ENCODE measurements at places on chromosomes 2 and 18. TPM values are rescaled to one million over a fixed set of nuclear protein-coding genes. Genes with fewer than 3 reads are reported as not detected.

DNA sequence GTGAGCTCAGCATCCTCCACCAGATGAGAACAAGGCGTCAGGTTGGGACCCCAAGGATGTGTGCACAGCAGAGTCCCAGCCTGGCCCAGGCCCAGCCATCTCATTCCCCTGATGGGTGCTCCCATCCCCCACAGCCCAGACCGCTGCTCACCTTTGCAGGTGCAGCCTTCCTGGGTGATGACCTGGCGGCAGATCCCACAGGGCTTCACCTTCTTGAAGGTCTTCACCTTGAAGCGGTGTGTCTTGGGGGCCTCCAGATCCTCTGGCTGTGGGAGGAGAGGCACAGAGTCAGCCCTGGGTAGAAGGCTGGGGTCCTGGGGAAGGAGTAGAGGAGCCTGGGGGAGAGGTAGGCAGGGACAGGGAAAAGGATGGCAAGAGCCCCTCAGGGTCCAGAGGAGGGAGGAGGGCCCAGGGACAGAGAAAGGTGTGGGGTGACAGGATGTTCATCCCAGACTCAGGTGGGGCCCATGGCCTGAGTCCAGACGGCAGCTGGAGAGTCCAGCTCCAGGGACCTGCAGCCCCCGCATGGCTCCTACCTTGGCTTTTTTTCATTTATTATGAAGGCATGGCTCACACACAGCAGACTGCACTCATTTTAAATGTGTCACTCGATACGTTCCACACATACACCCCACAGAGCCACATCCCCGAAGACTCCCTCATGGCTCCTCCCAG lies 11.9 kb downstream of the TNS1 start:
- H3K4me3 ChIP-seq = no peak overlapping the region
- peaks cover 5% of the 10 kb centered on the region for H3K4me1 ChIP-seq
- no peak overlapping the region for H3K27ac ChIP-seq
- H3K36me3 ChIP-seq = no peaks in the 10 kb centered on the region
- H3K27me3 ChIP-seq = no peaks in the 10 kb centered on the region
- DNase-seq = no peak

- H3K36me3 ChIP-seq = no peaks in the 10 kb centered on the region
- no peak for DNase-seq
- H3K4me3 ChIP-seq = no peak overlapping the region
These were observed 39.0 kb upstream of the LBH start for GRCh38 chr2:30192314-30192713.

GRCh38 chr2:223041527-223042109 lies 10.4 kb upstream of the KCNE4 start:
- peaks cover 3% of the 10 kb centered on the region for H3K4me1 ChIP-seq
- H3K27ac ChIP-seq = no peak overlapping the region
- no peaks in the 10 kb centered on the region for H3K36me3 ChIP-seq
- H3K27me3 ChIP-seq = no peaks in the 10 kb centered on the region
- no peak overlapping the region for H3K4me3 ChIP-seq
- DNase-seq = peak; percentile 78

GRCh38 chr2:238978497-238978896 lies 130.6 kb downstream of the TWIST2 start:
- DNase-seq = no peak
- no peak overlapping the region for H3K4me3 ChIP-seq
- H3K27ac ChIP-seq = no peak overlapping the region
- no peaks in the 10 kb centered on the region for H3K27me3 ChIP-seq

MC2R gene
- total RNA-seq = not detected

CMPK2 gene
- 2.4 TPM for total RNA-seq

- no peak for DNase-seq
- no peaks in the 10 kb centered on the region for H3K27me3 ChIP-seq
- no peak overlapping the region for H3K4me3 ChIP-seq
- H3K27ac ChIP-seq = no peak overlapping the region
- no peaks in the 10 kb centered on the region for H3K36me3 ChIP-seq
These were observed 371.9 kb upstream of the TNP1 start for GRCh38 chr2:217231724-217232123.

- no peak overlapping the region for H3K4me3 ChIP-seq
- no peaks in the 10 kb centered on the region for H3K27me3 ChIP-seq
- peaks cover 22% of the 10 kb centered on the region for H3K36me3 ChIP-seq
- no peak for DNase-seq
- H3K27ac ChIP-seq = no peak overlapping the region
- no peaks in the 10 kb centered on the region for H3K4me1 ChIP-seq
These were observed 52.7 kb downstream of the MALT1 start for GRCh38 chr18:58723810-58724602.

DNA sequence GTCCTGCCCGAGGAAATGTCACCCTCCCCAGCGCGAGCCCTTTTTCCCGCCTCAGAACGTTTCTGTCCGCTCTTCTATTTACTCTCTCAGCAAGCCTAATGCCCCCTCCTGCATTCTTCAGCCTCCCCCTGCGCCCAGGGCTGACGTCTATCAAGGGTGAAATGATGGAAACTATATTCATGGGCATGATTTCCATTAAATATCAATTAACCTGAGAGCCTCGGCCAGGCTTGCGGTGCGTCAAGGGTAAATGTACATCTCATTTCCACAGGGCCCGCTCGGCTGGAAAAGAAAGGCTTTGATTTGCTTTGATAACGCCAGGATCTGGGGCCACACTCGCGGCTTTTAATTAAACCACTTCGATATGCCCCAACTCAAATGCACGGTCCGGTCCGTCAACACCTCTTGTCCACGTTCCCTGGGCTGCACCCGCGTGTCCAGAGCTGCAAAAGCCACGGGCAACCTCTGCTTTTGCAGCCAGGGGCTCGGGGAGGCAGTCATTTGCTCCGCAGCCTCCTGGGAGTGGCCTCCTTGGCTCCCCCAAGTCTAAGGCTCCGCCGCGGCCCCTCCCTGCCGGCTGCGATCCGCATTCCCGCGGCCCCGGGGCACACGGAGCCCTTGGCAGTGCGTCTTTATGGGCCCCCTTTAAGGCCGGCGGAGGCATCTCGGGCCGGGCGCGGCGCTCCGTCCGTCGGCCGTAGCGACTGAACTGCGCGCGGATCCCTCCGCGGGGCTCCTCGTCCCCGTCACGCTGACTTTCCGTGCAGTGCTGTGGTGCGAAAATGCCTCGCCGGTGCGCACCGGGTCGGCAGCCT lies at the start of gene HOXD8:
Gene HOXD8 (plus strand): TSS at position 724 of the 815 bp plus-strand sequence. CDS start 662 bp downstream, outside the sequence.
- peaks cover 100% of the 10 kb centered on the region for H3K27me3 ChIP-seq
- H3K36me3 ChIP-seq = no peaks in the 10 kb centered on the region
- H3K4me1 ChIP-seq = no peaks in the 10 kb centered on the region
- H3K4me3 ChIP-seq = peak within 1 kb of the TSS; percentile 38
- H3K27ac ChIP-seq = no peak within 1 kb of the TSS
